ENCODE measurements at places on chromosomes 7 and 10.

DNA sequence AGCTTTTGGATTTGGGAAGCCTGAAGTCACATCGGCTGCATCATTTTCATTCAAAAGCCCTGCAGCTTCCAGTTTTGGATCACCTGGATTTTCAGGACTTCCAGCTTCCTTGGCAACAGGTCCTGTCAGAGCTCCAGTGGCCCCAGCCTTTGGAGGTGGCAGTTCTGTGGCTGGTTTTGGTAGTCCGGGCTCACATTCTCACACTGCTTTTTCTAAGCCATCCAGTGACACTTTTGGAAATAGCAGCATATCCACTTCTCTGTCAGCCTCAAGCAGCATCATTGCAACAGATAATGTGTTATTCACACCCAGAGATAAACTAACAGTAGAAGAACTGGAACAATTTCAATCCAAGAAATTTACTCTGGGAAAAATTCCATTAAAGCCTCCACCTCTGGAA lies 18.5 kb downstream of the NUP42 start:
- no peak for DNase-seq

- DNase-seq: no peak
Measured at GRCh38 chr7:100372256-100372655, 1.0 kb upstream of the PILRA start.

GRCh38 chr7:111180338-111180737 lies 89.4 kb downstream of the LRRN3 start:
- DNase-seq: no peak

DNA sequence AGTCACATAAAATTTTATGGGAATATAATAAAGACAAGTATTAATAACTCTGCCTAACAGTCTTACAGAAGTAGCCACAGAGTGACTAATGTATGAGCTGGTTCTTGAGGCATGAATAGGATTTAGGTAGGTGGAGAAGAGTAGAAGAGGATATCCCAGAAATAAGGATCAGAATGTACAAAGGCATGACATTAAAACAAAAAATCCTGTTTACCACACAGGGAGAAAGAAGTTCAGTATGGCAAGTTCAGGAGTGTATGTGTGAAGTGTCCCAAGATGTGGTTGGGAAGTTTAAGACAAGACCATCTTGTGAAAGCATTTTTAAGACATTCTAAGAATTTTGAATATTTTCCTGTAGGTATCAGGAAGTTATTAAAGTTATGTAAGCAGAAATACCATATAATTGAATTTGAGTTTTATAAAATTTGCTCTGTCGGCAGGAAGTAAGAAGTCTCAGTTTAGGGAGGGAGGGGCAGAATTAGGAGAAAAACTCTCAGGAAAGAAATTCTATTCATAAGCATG lies 64.7 kb upstream of the CAV2 start:
- no peak for DNase-seq

DNA sequence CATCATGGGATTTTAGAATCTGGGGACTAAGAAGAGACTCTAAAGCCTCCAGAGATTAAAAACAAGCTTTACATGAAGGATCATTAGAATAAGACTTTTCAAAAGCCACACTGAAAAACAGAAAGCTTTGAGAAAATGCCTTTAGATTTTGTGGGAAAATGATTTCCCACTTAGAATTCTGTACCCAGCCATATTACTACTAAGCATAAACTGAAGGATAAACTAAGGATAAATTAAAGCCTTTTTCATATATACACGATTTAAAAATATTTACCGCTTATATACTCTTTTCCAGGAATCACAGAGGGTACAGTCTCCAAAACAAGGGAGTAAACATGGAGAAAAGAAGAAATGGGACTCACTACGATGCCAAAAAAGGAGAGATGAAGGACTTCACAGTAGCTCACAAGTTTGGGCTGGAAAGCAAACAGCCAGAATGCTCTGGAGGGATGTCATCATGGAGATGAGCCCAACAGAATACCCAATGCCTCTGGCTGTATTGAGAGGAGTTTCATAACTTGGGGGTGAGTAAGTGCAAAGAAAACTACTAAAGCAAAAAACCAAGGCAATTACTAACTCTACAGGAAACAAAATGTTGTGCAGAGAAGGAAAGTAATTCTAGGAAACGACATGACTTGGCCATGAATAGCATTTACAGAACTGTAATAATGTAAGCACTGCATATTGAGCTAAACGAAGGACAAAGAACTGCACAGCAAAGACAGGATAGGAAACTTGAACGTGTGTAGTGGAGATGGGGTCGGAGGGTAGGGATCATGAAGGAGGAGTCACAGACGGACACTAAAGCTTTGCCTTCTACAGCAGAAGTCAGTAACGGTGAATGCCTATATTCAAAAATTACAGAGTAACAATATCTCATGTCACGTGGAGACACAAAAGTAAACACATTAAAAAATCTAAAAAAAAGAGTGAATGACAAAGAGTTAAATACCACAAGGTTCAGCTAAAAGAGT lies 61.4 kb upstream of the ASAH2 start:
- no peak for DNase-seq

DNA sequence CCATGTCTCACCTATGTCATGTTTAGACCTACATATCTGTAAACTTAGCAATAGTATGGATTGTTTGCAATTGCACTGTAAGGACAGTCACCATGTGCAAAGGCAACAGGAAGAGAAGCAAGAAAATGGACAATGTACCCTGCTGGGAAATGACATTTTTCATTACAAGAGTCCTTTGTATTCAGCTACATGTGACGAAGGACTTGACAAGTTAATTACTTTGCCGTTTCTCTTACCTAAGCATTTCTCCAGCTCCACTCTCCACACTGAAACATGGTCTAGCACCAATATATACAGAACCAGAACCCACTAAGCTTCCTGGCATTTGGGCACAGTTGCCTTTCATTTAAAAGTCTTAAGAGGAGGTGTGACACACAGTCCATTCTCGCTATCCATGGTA lies 76.6 kb upstream of the PFKP start:
- DNase-seq: no peak

- DNase-seq: no peak
Measured at GRCh38 chr10:58275261-58275660, 6.3 kb downstream of the CISD1 start.

DNA sequence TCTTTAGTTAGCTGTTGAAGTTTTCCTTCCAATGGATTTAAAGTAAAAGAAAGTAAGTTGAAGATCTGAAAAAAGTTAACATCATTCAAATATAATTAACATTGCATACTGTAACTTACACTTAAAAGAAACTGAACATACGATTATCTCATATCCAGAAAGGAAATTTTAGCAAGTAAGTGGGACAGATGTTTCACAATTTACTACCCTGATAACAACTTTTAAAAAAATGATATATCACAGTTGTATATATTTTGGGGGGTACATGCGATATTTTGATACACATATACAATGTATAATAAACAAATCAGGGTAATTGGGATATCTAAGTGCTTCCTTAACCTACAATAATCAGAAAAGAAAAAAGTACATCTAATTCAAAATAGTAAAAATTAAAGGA lies 44.2 kb downstream of the ASZ1 start:
- no peak for DNase-seq

- DNase-seq: no peak
Measured at GRCh38 chr7:44712012-44712411, 36.6 kb upstream of the ZMIZ2 start.

DNA sequence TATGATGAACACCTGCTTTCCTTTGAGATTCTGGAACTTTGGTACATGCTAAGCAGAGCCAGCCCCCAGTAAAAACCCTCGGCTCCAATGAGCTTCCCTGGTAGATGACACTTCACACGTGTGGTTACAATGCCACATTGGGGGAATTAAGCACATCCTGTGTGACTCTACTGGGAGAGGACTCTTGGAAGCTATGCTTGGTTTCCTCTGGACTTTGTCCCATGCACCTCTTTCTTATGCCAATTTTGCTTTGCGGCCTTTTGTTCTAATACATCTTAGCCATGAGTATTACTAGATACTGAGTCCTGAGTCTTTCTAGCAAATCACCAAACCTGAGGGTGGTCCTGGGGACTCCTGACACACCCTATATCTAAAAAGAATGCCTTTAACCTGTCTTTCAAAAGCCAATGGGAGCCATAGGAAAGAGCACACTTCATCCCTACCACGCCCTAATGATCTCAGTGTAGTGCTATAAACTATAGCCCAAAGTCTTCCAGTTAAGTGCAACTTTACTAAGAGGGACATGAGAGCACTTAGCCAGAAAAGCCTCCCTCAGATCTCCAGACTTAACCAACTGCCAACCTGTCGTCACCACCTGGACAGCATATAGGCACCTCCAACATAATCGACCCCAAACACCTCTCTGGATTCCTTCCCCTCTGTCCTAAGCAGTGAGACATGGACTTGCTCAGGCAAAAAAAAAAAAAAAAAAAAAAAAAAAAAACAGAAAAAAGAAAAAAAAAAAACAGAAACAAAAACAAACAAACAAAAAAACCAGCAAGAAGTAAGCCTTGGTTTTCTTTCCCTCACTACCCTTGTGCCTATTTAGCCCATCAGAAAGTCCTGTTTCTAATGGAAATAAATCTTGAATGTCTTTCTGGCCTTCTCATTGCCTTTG lies 37.4 kb downstream of the CCDC6 start:
- DNase-seq: no peak

DNA sequence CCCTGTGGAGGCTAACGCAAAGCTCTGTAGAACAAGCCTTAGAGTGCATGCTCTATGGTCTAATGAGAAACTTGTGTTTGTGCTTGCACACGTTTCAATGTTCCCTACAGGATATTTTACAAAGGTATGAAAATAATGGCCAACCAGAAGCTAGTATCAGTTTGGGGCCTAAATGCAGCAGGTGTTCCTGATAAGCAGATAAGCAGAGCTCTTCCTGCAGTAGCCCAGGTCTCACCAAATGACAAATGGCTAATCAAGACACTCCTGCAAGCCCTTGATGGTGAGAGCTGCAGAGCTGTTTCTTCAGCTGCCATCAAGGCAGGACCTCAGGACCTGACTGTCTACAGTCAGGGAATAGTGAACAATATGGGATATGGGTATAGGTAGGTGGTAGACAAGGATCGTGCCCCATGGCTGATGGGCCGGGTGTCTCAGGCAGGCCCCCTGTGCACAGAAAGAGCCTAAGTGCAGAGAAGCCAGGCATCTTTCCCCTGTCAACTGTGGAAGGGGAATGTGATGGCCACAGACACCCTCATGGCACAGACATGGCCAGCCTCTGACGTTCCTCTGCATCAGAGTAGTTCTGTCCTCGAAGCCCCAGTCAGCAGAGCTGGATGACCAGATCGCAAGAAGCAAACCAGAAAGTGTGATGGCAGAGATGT lies 23.2 kb upstream of the RASSF4 start:
- no peak for DNase-seq

GRCh38 chr10:120486671-120487205 lies 29.7 kb downstream of the PLPP4 start:
- DNase-seq: no peak

DNA sequence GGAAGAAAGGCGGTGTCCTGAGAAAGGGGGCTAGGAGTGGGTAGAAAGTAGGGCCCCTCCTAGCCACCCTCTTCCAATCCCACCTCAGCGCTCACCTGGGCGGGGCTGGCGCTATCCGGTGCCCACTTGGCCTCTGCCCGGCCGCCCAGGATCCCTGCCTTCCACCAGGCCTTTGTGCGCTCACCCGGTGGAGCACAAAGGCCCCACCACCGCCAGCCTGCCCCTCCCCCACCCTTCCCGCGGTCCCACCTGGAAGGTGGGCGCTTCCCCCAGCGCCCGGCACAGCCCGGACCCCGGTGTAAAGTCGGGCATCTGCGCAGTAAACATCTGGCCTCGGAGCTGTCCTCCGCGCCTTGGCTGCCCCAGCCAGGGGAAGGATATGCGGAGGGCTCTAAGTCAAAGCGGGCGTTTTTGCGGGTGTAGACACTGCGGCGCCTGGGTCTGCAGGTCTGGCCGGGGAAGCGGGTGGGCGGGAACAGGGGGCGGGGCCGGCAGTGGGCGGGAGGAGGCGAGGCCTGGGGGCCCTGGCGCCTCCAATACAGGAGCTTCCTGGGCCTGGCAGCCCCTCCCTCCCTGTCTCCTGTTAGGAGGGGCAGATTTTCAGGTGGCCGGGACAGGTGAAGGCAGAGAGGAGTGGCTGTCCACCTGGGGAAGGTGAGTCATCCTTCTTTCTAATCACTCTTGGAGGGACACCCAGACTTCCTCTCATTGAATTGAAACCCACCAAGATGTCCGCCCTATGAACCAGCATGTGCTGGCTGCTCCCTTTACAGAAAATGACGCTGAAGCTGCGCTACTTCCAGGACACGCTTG lies 49.3 kb downstream of the PNLIPRP2 start:
- no peak for DNase-seq

- no peak for DNase-seq
Measured at GRCh38 chr7:2996141-2996540, 47.5 kb downstream of the CARD11 start.

- no peak for DNase-seq
Measured at GRCh38 chr10:55233090-55233489, 432.1 kb upstream of the PCDH15 start.

DNA sequence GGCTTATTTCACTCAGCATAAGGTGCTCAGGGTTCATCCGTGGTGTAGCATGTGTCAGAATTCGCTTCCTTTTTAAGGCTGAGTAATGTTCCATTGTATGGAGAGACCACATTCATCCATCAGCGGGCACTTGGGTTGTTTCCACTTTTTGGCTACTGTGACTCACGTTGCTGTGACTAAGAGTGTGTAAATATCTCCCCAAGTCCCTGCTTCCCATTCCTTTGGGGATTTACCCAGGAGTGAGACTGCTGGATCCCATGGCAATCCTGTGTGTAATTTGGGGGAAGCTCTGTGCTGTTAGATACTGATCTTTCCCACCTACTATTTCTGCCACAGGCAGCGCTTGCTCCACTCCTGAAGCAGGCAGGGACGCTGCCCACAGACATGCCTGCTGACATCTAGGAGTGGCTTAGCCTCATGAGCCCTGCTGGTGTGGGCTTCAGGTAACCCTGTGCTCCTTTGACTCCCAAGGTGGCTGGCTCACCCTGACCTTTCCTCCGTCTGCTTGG lies 346.0 kb downstream of the FRMD4A start:
- DNase-seq: no peak

- DNase-seq: no peak
Measured at GRCh38 chr10:23457632-23458417, 18.9 kb downstream of the OTUD1 start.

DNA sequence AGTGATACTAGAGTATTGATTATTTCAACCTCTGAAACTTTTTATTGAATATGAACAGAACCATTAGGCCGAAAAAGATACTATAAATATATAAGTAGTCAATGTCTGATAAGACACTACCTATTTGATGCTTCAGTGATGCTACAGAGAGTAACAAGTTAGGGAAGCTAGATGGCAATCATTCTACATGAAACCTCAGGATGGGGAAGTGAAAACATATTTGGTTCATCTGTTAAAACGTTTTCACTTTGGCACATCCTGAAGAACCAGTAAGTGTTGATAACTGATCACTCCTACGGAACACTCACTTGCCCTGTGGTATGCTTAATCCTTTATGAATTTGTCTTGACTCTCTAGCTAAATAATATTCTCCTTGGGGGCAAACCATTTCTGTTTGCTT lies 1064.9 kb downstream of the NXPH1 start:
- no peak for DNase-seq

DNA sequence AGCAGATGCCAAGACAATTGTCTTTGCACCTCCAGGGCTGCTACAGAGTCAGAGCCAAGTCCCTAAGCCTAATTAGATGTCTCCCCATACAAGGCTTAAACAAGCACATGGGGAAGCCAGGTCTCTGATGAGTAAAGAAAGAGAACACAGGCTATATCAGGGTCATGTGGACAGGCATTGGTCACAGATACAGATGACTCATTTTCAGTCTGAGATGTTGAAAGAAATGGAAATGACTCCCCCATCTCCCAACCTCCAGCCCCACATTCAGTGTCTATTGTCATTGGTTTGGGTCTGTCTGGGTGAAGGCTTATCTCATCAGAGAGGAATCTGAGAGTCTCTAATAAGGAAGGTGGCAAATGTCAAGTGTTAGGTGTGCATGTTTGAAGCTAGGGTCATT lies 290.1 kb upstream of the KIAA1217 start:
- no peak for DNase-seq

Measured in CD4-positive, alpha-beta T cell treated with Interleukin-6 for 4 hours (primary cell).